ENCODE measurements at places on chromosomes 13 and 19. TPM values are rescaled to one million over a fixed set of nuclear protein-coding genes. Genes with fewer than 3 reads are reported as not detected.

DNA sequence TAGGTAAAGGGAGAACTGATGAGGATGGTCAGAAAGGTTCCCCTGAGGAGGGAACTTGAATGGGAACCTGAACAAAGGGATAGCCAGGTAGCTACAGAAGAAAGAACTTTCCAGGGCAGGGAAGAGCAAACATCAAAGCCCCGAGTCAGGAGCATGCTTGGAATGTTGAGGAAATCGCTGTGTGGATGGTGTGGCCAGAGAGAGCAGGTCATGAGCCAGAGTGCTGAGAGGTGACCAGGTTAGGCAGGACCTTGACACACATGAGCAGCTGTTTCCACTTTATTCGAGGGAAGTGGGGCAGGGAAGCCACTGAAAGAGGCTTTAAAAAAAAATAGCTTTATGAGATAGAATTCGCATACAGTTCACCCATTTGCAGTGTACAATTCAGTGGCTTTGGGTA lies 4.4 kb downstream of the RAB8A start:
- peaks cover 18% of the 10 kb centered on the region for H3K4me1 ChIP-seq
- no peak for DNase-seq
- H3K27ac ChIP-seq = no peak overlapping the region
- H3K4me3 ChIP-seq = no peak overlapping the region
- H3K27me3 ChIP-seq = no peaks in the 10 kb centered on the region

DNA sequence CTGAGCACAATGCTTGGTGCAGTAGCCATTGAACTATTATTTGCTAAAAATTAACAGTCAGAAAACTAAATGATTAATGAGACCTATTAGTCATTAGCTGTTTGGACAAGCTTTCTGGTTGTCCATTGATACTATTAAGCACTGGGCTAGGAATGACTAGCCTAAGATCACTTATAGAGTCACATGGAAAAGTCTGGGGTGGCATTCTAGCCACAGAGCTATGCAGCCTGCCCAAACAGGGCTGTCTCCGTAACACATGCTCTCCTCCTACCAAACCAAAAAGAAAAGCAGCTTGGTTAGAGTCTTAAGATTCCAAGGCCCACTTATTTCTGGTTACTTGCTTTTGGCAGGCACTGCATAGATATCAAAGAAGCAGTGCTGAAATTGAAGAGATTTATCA lies 193.5 kb upstream of the NBEA start:
- peaks cover 10% of the 10 kb centered on the region for H3K27me3 ChIP-seq
- no peak for DNase-seq
- H3K4me3 ChIP-seq = no peak overlapping the region
- no peaks in the 10 kb centered on the region for H3K36me3 ChIP-seq
- peaks cover 4% of the 10 kb centered on the region for H3K4me1 ChIP-seq

GRCh38 chr13:87680298-87680697 lies 9.1 kb downstream of the SLITRK5 start:
- no peaks in the 10 kb centered on the region for H3K36me3 ChIP-seq
- H3K27me3 ChIP-seq = peaks cover 19% of the 10 kb centered on the region
- no peak overlapping the region for H3K27ac ChIP-seq
- H3K4me1 ChIP-seq = peaks cover 14% of the 10 kb centered on the region

DNA sequence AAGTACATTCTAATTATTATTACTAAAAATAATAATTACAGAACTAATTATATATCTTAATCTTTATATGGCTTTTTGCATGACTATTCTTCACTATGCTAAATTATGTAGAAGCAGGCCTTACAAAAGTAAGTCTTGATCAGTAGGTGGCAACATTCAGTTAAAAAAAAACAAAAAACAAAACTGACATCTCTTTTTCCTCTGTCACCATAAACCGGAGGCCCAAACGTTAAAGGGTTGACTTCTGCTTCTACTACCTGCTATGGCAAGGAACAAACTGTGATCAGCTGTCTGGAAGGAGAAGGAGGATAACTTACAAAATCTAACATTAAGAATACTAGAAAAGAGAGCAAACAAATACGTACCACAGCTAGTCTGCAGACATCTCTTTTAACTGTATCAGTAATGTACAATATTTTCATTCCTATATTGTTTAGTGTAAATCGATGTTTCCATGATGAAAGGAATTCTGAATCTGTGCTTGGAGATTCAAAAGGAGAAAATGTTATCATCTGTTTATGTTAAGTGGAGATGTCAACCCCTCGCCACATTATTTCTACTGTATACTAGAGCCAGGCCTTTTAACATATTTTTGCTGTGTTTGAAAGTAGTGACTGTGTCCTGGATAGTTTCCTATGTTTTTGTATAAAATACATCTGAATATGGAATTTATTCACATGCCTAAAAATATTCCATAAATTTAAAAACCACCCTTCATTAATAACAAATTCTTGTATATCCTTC lies 1525.4 kb downstream of the SLITRK1 start:
- H3K4me3 ChIP-seq = no peak overlapping the region
- H3K36me3 ChIP-seq = no peaks in the 10 kb centered on the region
- H3K4me1 ChIP-seq = no peaks in the 10 kb centered on the region
- no peak for DNase-seq

The EDNRB gene
- not detected for total RNA-seq

The SIGLEC9 gene
- total RNA-seq = not detected

The SCAMP4 gene
- 79.4 TPM for total RNA-seq

The KLK4 gene
- not detected for total RNA-seq
